ENCODE measurements at places on chromosomes 12 and 14.

DNA sequence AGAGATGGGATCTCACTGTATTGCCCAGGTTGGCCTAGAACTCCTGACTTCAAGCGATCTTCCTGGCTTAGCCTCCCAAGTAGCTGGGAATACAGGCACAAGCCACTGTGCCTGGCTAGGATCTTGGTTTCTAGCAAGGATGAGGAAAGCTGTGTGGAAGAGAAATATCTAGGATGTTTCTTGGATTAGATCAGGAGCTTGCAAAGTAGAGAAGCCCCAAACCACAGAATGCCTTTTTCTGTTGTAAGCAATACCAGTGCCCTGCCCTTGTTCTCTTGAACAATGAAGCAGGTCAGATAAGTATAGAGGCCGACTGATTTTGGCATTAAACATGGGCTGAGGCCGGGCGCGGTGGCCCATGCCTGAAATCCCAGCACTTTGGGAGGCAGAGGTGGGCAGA lies 44.3 kb upstream of the STRN3 start:
- no peak for DNase-seq

DNA sequence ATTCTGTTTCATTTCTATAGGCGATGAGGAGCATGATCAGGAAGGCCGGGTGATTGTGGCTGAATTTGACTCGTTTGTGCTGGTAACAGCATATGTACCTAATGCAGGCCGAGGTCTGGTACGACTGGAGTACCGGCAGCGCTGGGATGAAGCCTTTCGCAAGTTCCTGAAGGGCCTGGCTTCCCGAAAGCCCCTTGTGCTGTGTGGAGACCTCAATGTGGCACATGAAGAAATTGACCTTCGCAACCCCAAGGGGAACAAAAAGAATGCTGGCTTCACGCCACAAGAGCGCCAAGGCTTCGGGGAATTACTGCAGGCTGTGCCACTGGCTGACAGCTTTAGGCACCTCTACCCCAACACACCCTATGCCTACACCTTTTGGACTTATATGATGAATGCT lies 1.9 kb downstream of the APEX1 start:
- no peak for DNase-seq

- no peak for DNase-seq
These were observed 98.2 kb downstream of the RAD52 start for GRCh38 chr12:851343-851742.

GRCh38 chr14:31945701-31946100 lies 131.4 kb upstream of the ARHGAP5 start:
- no peak for DNase-seq

GRCh38 chr12:102808412-102808811 lies 108.6 kb downstream of the PAH start:
- no peak for DNase-seq

GRCh38 chr12:128840862-128841468 lies 12.3 kb upstream of the GLT1D1 start:
- DNase-seq = no peak

GRCh38 chr12:23359975-23360701 lies 589.3 kb downstream of the SOX5 start:
- no peak for DNase-seq

DNA sequence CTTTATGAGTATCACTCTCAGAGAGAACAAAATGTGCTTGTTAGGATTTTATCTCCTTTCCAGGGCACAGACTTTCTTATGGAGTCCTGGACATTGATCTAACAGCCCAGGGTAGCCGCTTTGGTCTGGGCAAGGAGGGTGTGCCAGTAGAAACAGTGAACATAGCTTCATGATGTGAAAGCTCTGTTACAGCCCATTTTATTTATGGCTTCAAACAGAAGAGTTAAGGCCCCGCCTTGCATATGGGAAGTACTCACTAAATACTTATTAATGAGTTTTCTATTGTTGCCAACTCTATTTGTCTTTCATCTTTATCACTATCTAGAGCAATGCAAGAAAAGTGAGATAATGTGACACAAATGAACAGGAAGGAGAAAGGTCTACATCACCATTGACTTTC lies 200.5 kb downstream of the NTF3 start:
- no peak for DNase-seq

GRCh38 chr14:101879529-101880336 lies 84.6 kb upstream of the DYNC1H1 start:
- no peak for DNase-seq

GRCh38 chr14:33951183-33951840 lies 438 bp upstream of the EGLN3 start:
- DNase-seq = no peak

DNA sequence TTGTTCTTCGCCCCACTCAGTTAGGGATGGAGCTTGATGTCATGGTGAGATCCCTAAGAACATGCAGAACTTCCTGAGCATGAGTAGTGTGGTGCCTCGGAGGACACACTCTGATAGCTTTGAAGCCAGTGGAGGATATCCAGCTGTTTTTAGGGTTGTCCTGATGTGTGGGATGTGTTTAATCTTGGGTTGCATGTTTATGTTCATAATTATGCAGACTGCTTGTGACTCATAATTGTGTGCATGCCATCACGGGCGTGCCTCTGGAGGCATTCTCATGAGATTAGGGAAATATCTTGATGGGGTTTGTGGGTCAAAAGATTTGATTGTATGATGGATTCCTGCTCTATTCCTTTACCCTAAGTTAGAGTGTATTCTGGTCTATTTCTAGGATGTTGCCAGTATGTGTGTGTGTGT lies 267.4 kb upstream of the PELI2 start:
- no peak for DNase-seq

- no peak for DNase-seq
These were observed 29.1 kb downstream of the SYNE2 start for GRCh38 chr14:63881926-63882325.

- no peak for DNase-seq
These were observed 322.8 kb upstream of the PRICKLE1 start for GRCh38 chr12:42912367-42912766.

GRCh38 chr12:107368586-107368985 lies 275.2 kb upstream of the CRY1 start:
- no peak for DNase-seq

- no peak for DNase-seq
These were observed 3.8 kb downstream of the DCN start for GRCh38 chr12:91178781-91179180.

- no peak for DNase-seq
These were observed at the start of gene DDN for GRCh38 chr12:48999371-49000131. Gene DDN, minus strand, starts transcription at chr12:48999375. Its CDS starts 88 bp downstream, at chr12:48999287.

- peak; percentile 75 for DNase-seq
These were observed 5.5 kb downstream of the NKX2-1 start for GRCh38 chr14:36514278-36515104.
